Calu3 (cell line): ENCODE measurements at places on chromosomes 11 and 22. TPM values are rescaled to one million over a fixed set of nuclear protein-coding genes. Genes with fewer than 3 reads are reported as not detected.

DNA sequence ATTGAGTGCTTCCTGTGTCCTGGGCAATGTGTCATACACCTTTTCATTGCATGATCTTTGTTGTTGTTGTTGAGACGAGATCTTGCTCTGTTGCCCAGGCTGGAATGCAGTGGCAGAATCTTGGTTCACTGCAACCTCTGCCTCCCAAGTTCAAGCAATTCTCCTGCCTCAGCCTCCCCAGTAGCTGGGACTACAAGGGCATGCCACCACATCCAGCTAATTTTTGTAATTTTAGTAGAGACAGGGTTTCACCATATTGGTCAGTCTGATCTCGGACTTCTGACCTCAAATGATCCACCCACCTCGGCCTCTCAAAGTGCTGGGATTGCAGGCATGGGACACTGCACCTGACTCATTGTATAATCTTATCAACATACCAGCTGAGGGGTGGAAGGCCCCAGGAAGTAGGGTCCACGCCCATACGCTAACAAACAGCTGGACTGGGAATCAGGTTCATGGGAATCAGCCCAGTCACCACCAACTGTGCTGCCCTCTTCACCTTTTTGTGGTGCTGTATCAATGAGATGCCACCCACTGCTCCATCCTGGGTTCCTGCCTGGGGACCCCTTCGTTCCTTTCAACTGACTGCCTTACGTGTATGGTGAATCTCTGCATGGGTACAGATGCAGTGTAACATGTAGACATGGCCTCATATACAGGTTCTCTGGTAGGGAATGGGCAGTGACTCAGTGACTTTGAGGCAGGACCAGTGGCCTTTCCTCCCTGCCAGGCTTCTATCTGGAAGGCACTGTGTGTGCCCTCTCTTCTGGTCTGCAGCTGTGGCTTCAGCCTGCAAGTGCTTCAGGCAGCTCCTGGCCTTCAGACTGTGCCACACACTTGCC lies 32.5 kb upstream of the YWHAH start:
- no peak overlapping the region for H3K4me3 ChIP-seq
- DNase-seq, result no peak
- H3K36me3 ChIP-seq, result no peaks in the 10 kb centered on the region

C22orf31 gene
- not detected in 2 replicates for total RNA-seq

DNA sequence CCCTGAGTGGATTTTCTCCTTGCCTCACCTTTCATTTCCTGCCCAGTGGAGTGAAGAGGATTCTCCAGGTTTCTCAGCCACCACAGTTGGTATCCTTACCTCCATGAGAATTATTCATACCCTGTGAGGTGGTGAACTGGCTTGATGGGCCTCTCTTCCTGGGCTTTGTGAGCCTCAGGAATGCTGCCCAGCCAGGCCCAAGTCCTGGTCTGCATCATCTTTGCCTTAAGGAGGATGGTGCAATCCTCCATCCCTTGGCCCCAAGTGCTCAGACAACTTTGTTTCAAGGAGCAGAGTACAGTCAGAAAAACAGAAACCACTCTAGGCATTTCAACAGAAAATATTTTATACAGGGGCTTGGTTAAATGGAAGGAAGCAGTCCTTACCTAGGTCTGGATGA lies 114.2 kb upstream of the CADM1 start:
- no peak overlapping the region for H3K27ac ChIP-seq
- no peak for DNase-seq
- no peak overlapping the region for H3K4me3 ChIP-seq

DNA sequence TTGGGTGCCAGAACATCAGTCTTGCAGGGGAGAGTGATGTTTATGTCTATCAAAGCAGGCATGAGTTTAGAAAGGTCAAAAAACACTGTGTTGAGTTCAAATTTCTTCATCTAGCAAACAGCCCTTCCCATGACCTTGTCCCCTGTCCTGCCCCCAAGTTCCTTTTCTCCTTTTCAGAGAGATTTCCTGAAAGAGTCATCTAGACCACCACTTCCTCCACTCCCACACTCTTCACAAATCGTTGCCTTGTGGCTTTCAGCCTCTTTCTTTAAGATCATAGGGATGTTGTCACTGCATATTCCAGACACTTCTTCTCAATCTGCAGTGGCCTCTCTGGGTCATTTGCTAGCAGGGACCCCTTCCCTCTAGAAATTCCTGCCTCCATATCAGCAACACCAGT lies 290.5 kb downstream of the TENM4 start:
- H3K27me3 ChIP-seq, result no peaks in the 10 kb centered on the region
- no peak for DNase-seq

DNA sequence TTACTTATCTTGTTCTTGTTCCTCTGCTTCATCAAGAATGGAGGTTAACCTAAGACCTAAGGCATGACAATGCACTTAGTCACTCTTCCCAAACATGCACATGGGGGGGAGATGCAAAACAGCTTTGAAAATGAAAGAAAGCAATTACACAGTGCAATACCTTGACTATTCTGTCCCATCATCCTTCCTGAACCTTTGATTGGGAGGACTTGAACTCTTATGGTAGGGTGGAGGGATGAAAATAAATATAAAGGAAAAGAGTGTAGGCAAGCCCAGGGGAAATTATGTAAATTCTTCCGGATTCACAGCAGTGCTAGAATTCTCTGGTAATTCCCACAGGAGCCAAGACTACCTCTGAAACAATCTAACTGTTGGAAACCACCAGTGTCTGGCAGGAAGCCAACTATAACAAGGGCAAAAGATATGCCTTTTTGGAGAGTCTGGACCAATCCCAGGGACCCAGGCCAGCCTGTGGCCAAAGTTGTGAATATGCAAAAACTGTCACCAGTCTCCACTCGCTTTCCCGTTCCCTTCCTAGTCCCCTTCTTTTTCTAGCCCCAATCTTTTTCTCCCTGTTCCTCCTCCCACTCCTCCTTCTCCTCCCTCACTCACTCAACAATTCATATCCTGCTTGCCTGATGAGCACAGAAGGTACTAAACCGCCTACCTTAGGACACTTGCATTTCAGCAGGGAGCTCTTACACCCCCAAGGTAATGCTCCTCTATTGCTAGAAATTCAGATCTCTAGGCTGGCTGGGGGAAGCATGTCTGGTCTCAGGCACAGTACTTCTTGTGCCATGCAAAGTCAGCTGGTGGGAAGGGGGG lies 2.5 kb upstream of the RCN1 start:
- H3K27me3 ChIP-seq, result no peaks in the 10 kb centered on the region
- H3K27ac ChIP-seq, result peak overlapping the region; percentile 13
- peaks cover 40% of the 10 kb centered on the region for H3K36me3 ChIP-seq
- H3K4me1 ChIP-seq, result peaks cover 36% of the 10 kb centered on the region
- H3K4me3 ChIP-seq, result peak overlapping the region; percentile 12
- peak; percentile 61 for DNase-seq

DNA sequence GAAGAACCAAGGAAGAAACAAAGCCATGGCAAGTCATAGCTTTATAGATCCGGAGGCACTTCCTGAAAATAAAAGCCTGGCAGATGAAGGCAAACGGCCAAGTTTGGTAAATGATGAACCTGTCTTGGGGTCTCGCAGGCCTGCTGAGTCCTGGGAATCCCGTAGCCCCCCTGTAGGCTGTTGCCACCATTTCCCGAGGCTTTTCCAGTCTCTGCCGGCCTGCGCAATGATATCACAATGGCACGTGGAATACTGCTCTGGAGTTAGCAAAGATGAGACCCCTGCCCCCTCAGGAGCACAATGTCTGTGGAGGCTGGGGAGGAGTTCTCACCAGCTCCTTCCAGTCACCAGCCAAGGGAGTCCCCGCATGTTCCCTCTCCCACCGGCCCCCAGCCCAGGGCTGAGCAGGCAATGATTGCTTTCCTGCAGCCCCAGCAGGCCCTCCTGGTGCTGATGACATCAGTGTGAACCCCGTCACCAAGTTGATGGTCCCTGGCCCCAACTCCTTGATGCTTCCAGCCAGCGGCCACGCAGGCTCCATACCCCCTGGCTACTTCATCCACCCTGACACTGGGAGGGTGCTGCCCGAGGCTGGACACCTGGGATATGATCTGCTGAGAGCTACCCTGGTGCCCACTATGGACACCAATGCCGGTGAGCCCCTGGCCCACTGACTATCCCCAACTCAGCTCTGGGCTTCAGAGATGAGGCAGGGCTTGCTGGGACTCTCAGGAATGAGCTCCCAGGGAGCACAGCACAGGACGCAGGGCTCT lies 55.9 kb downstream of the BTG4 start:
- H3K4me1 ChIP-seq, result no peaks in the 10 kb centered on the region
- DNase-seq, result no peak
- H3K27me3 ChIP-seq, result peaks cover 66% of the 10 kb centered on the region
- H3K36me3 ChIP-seq, result no peaks in the 10 kb centered on the region
- H3K4me3 ChIP-seq, result no peak overlapping the region

DNA sequence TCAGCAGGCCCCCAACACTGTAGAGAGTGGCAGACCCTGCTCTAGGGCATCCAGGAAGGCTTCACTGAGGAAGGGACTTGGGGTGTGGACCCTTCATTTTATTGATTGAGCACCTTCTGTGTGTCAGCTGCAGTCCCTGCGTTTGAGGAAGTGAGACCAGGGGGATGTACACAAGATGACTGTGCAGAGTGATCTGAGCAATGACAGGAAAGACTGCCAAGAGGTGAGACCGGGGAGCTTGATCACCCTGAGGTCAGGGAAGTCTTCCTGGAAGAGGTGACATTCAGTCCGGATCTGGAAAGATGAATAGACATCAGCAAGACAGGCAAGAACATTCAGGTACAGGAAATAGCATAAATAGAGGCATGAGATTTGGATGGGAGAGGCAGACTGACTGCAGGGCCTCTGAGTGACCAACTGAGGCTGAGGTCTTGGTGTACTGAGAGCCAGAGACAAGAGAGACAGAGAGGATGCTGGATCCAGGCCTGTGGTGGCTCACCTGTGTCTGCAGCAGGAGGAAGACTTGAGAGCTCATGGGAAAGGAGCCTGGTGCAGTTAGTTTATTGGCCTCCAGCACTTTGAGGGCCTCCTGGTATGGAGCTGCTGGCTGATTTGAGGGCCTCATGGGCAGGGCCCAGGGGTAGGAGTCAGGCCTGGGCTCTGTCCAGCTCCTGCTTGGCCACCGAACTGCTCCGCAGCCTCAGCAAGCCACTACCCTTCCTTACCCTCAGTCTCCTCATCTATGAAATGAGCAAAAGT lies 5.2 kb downstream of the DGAT2 start:
- H3K36me3 ChIP-seq, result no peaks in the 10 kb centered on the region
- H3K27me3 ChIP-seq, result peaks cover 19% of the 10 kb centered on the region
- H3K27ac ChIP-seq, result no peak overlapping the region
- H3K4me3 ChIP-seq, result no peak overlapping the region

LTBP3 gene
- total RNA-seq, result 166 and 169 TPM in 2 replicates

ACTN3 gene
- total RNA-seq, result not detected in 2 replicates

GRCh38 chr22:30279046-30279788 lies 10.1 kb downstream of the CASTOR1 start:
- H3K36me3 ChIP-seq, result peaks cover 15% of the 10 kb centered on the region
- no peak for DNase-seq
- no peak overlapping the region for H3K27ac ChIP-seq
- H3K4me3 ChIP-seq, result no peak overlapping the region
- peaks cover 9% of the 10 kb centered on the region for H3K4me1 ChIP-seq
- no peaks in the 10 kb centered on the region for H3K27me3 ChIP-seq

GRCh38 chr11:75103380-75104026 lies 6.8 kb upstream of the OR2AT4 start:
- H3K4me3 ChIP-seq, result no peak overlapping the region
- H3K27me3 ChIP-seq, result no peaks in the 10 kb centered on the region
- no peak overlapping the region for H3K27ac ChIP-seq
- H3K36me3 ChIP-seq, result no peaks in the 10 kb centered on the region
- DNase-seq, result no peak

DNA sequence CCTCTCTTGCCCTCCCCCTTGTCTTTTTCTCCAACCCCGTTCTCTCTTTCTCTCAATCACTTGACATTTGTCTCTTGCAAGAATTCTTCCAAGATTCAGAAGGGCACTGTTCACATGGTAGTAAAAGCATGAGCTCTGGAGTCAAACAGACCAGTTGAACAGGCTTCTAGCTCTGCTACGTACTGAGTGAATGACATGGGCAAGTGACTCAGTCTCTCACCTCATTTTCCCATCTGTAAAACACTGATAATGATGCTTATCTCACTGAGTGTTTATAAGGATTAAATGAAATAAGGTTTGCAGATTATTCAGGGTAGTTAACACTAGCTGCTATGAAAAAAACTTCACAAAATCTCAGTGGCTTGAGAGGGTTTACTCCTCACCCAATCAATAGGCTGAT lies 5.9 kb upstream of the IL10RA start:
- H3K4me1 ChIP-seq, result peaks cover 7% of the 10 kb centered on the region
- H3K36me3 ChIP-seq, result no peaks in the 10 kb centered on the region
- peaks cover 45% of the 10 kb centered on the region for H3K27me3 ChIP-seq
- no peak overlapping the region for H3K27ac ChIP-seq

DNA sequence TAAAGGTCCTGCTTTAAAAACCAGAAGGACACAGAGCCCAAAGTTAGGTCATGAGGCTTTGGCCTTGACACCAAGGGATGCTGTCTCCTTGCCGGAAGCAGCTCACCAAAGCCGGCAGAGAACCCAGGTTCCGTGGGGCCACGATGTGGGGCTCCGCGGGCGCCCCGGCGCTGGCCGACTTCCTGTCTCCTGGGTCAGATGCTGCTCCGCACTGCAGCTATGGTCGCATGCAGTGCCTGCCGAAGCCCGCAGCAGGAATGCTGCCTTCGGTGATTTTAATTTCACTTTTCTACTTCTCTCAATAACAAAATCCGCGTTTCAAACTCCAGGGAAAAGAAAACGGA lies 454 bp upstream of the OTUB1 start:
- DNase-seq, result peak; percentile 37
- peak overlapping the region; percentile 76 for H3K4me3 ChIP-seq
- peaks cover 22% of the 10 kb centered on the region for H3K4me1 ChIP-seq

SLC5A1 gene
- 7.5 and 8.6 TPM in 2 replicates for total RNA-seq

DNA sequence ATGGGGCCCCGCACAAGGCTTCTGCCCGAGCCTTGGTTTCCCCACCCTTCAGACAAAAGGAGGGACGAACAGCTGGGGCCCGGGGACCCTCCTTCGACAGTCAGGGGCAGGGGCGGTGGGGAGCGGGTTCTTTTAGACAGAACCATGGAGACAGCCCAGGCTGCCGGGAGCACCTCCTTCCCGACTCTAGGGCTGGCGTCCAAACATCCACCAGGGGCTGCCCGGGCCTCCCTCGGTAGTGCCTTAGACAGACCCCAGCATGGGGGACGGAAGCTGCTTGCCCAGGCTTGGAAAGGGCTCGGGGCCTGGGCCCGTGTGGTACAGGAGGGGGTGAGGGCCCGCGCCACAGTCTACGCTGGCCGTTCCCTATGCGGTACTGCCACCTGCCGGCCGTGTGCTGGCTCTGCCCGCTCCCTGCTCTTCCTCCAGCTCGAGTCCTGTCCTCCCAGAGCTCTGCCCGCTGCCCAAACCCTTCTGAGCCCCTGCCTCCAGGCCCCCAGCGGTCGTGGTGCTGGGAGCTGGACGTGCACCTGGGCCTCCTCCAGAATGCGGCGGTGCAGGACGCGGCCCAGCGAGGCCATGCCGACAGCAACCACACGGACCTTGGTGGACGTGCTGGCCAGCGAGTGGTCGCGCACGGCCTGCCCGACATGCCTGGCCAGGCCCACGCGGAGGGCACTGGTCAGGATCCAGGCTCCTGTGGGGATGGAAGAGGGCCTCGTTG lies 20.1 kb downstream of the TSSC4 start:
- no peaks in the 10 kb centered on the region for H3K4me1 ChIP-seq
- H3K27me3 ChIP-seq, result peaks cover 29% of the 10 kb centered on the region
- no peaks in the 10 kb centered on the region for H3K36me3 ChIP-seq
- H3K27ac ChIP-seq, result no peak overlapping the region
- H3K4me3 ChIP-seq, result no peak overlapping the region
- peak; percentile 84 for DNase-seq

FIBIN gene
- total RNA-seq, result not detected in 2 replicates

NRIP3 gene
- total RNA-seq, result 0.73 and 0.83 TPM in 2 replicates

GRCh38 chr11:21411104-21411503 lies 741.7 kb downstream of the NELL1 start:
- H3K27me3 ChIP-seq, result peaks cover 17% of the 10 kb centered on the region
- no peak overlapping the region for H3K4me3 ChIP-seq
- no peaks in the 10 kb centered on the region for H3K36me3 ChIP-seq

GRCh38 chr11:113247221-113247620 lies 67.2 kb upstream of the TTC12 start:
- H3K4me3 ChIP-seq, result no peak overlapping the region
- H3K27me3 ChIP-seq, result peaks cover 69% of the 10 kb centered on the region
- no peaks in the 10 kb centered on the region for H3K36me3 ChIP-seq
- no peak overlapping the region for H3K27ac ChIP-seq
